ENCODE measurements at places on chromosomes 1 and 21.
A peak's percentile ranks its signal among the peaks of the same experiment; 100 is the strongest.

DNA sequence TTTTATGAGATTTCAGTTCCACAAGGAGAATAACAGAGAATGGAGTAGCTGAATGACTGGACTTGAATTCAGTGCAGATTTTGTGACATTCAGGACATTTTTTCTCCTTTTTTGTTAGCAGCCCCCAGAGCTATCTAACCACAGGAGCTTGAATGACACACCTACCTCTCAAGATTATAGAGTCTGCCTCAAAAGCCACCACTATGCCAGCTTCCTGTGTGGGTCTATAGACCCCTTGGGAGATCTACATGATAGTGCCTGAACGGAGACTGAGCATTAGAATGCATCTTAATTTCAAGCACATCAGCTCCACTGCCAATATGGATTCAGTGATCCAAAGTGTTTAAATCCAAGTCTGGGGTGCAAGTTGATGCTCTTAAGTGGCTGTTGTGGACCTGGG is 74.4 kb upstream of the ZNF648 start:
- no peak for DNase-seq

DNA sequence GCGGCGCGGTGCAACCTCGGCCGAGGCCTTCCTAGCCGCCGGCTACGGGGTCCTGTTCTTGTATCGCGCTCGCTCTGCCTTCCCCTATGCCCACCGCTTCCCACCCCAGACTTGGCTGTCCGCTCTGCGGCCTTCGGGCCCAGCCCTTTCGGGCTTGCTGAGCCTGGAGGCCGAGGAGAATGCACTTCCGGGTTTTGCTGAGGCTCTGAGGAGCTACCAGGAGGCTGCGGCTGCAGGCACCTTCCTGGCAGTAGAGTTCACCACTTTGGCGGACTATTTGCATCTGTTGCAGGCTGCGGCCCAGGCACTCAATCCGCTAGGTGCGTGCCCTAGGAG is 379 bp downstream of the PPCS start:
- no peak for DNase-seq

DNA sequence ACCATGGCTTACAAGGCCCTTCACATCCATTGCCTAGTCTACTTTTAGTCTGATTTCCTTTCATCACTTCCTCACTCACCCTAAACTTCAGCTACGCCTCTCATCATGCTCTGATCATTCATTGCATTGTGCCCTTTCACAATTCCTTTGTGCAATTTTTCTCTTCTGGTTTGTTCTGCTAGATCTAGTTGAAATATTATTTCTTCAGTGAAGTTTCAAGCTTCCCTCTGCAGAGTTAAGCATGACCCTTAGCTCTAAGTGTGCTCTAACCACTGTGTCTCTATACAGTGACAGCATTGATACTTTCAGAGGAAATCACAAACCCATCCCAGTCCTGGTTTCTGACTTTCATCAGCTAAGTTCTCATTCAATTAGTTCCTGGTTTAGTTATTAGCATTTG is 166.1 kb downstream of the PLA2G4A start:
- no peak for DNase-seq

GRCh38 chr1:114749835-114750234 is 7.9 kb downstream of the CSDE1 start:
- DNase-seq, result no peak

- peak; percentile 15 for DNase-seq
Observed at GRCh38 chr1:48526008-48526710, 54.2 kb upstream of the SPATA6 start.

- no peak for DNase-seq
Observed at GRCh38 chr21:44931137-44931500, 8.7 kb upstream of the SLX9 start.

DNA sequence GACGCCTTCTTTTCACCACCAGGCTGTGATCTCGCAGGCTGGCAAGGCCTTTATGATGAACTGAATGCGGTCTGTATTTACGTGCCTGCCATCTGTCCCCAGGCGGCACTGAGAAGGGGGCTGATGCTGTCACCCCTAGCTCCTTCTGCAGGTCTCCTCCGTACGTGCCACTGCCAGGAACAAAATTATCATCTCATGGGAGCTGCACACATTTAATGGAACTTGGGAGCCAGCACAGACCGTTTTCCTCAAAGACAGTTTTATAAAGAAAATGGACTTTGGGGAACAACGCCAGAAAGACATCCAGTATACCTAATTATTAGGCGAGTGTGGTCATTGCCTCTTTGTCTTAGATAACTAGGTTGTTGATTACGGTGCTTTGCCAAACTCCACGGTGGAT is 434.5 kb downstream of the KIF26B start:
- DNase-seq, result no peak

GRCh38 chr1:76769911-76770310 is 97.4 kb upstream of the ST6GALNAC5 start:
- no peak for DNase-seq

GRCh38 chr1:224427346-224427745 is 7.3 kb downstream of the WDR26 start:
- no peak for DNase-seq

- no peak for DNase-seq
Observed at GRCh38 chr1:83954166-83954823, 44.6 kb downstream of the TTLL7 start.

- no peak for DNase-seq
Observed at GRCh38 chr1:224399887-224400286, 34.7 kb downstream of the WDR26 start.

- peak; percentile 53 for DNase-seq
Observed at GRCh38 chr1:174769961-174770549, 229.7 kb upstream of the CACYBP start.

- DNase-seq, result no peak
Observed at GRCh38 chr1:179017383-179018326, 8.0 kb upstream of the FAM20B start.

DNA sequence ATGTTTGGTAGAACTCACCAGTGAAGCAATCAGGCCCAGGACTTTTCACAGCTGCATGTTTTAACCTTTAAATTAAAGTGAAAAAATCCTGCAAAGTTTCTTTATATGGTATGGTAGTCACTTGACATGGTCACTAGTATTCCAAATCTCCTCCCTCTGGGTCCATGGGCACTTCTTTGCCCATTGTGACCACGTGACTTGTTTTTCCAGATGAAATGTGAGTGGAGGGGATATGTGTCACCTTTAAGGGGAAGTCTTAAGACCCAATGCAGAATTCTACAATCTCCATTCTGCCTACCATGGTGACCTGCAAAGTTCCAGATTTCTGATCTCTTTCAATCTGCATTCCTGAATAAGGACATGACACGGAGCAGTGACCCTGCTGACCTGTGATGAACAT is 152.8 kb downstream of the C1orf21 start:
- no peak for DNase-seq

- no peak for DNase-seq
Observed at GRCh38 chr1:154306151-154306550, 14.7 kb upstream of the AQP10 start.

GRCh38 chr1:244104309-244105060 is 53.4 kb downstream of the ZBTB18 start:
- no peak for DNase-seq

DNA sequence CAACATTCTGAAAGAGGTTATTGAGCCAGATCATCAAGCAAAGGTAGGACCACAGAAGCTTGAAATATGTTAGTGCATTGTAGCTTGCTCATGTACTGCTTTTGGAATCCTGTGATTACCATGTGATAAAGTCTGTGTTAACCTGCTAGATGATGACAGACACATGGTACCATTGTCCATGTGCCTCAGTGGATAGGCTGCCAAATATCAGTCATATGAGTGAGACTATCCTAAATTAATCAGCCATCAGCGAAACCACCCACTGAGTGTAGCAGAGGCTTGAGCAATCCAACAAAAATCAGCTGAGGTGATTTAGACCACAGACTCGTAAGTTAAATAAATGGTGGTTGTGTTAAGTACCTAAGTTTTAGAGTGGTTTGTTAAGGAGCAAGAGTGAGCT is 32.7 kb upstream of the CRB1 start:
- DNase-seq, result no peak

DNA sequence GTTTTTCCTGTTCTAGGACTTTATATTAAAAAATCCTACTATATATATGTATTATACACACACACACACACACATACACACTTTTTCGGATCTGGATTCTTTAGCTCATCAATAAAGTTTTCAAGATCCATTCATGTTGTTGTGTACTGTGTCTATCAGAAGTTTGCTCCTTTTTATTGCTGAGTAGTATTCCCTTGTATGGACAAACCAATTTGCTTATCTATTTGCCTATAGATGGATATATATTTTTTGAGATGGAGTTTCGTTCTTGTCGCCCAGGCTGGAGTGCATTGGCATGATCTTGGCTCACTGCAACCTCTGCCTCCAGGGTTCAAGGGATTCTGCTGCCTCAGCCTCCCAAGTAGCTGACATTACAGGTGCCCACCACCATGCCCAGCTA is 20.3 kb upstream of the LIN9 start:
- no peak for DNase-seq

DNA sequence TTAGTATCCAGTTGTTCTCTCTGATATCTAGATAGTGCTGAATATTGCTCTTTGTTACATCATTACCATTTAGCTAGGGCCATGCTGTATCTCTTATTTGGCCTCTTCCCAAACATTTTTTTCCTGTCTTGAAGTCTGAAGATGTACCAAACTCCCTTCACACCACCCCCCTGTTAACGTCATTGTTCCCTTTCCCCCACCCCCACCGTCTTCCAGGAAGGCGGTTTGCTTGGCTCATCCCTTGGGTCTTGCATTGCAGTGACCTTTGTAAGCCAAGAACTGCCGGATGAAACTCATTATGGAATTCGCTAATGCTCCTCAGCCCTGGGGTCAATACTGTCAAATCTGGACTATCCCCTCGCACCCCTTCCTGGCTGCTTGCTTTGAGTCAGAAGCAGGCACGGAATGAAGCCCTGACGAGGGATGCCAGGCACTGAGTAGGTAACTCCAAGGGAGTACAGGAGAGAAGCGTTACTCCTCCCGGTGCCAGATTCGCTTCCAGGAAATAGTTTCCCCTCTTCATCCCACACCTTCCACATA is 283.1 kb downstream of the TM2D1 start:
- DNase-seq, result no peak

- DNase-seq, result peak; percentile 78
Observed at GRCh38 chr1:189429610-189430009, 1048.1 kb downstream of the BRINP3 start.

DNA sequence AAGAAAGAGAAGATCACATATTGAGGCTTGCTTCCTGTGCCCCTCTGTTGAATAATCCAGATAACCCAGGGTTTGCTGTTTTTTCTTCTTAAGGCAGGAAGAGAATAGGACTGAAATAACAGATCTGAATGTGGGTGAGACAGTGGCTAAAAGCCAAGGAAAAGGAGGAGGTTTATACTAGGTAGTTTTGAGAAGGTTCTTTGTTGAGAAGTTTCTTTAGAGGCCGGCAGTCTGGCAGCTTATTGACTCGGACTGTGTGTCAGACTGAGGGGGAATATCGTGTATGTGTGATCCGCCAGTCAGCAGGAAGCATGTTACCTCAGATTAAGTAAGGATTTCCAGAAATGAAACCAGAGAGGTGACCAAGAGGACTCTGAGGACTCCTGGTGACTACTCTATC is 119.8 kb downstream of the PLA2G4A start:
- no peak for DNase-seq
